Transverse colon (tissue), 4 donors: ENCODE measurements at places on chromosomes 4 and X.

DNA sequence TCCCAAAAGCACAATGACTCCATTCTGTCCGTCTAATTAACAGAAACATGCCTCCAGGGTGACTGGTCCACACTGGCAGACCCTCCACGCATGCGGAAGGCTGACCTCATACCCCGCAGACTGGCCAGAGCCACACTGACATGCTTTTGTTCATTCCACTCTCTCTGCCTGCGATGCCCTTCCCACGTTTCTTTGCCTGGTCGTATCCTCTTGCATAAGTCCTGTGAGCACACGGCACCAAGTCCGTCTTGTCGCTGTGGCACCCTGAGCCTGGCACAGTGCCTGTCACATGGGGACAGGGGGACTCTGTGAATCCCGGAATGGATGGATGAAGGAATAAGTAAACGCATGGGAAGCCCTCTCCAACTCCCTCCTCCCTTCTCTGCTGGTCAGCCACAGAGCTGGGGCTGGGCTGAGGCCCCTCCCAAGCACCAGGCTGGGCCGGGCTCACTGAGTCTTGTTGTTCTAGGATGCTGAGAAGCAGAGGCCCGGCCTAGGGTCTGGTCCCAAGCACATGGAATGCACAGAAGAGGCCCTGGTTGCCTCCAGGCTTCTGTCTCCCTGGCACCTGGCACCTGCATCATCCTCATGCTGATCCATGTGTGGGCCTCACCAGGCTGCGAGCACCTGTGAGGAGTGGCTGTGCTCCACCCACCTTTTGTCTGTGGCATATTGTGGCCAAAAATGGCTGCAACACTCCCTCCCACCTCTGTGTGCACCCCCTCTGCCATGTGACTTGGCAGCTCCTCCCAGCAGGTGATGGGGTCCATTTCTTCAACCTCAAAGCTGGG lies 38.9 kb upstream of the C4orf50 start:
- no peaks in the 10 kb centered on the region for H3K27me3 ChIP-seq
- H3K4me1 ChIP-seq, result no peaks in the 10 kb centered on the region
- H3K36me3 ChIP-seq, result no peaks in the 10 kb centered on the region
- no peak overlapping the region for H3K27ac ChIP-seq
- H3K4me3 ChIP-seq, result no peak overlapping the region

- no peak overlapping the region for H3K4me3 ChIP-seq
- no peak for DNase-seq
- H3K4me1 ChIP-seq, result no peaks in the 10 kb centered on the region
These were observed 53.2 kb downstream of the HMGB2 start for GRCh38 chr4:173280998-173281397.

GRCh38 chrX:96407072-96407471 lies 277.6 kb upstream of the DIAPH2 start:
- H3K4me1 ChIP-seq, result no peaks in the 10 kb centered on the region
- H3K27me3 ChIP-seq, result no peaks in the 10 kb centered on the region
- peak overlapping the region; percentile 54 for H3K27ac ChIP-seq
- no peaks in the 10 kb centered on the region for H3K36me3 ChIP-seq

- H3K27me3 ChIP-seq, result no peaks in the 10 kb centered on the region
- no peak for DNase-seq
- no peaks in the 10 kb centered on the region for H3K36me3 ChIP-seq
- no peaks in the 10 kb centered on the region for H3K4me1 ChIP-seq
- no peak overlapping the region for H3K4me3 ChIP-seq
- H3K27ac ChIP-seq, result no peak overlapping the region
These were observed 513.0 kb downstream of the FSTL5 start for GRCh38 chr4:161650812-161651211.

- no peak overlapping the region for H3K27ac ChIP-seq
- H3K27me3 ChIP-seq, result no peaks in the 10 kb centered on the region
- DNase-seq, result no peak
- no peaks in the 10 kb centered on the region for H3K4me1 ChIP-seq
- no peak overlapping the region for H3K4me3 ChIP-seq
These were observed 74.7 kb upstream of the GPM6B start for GRCh38 chrX:13891377-13892140.

GRCh38 chr4:184335520-184335919 lies 117.8 kb upstream of the ENPP6 start:
- no peak overlapping the region for H3K4me3 ChIP-seq
- no peaks in the 10 kb centered on the region for H3K27me3 ChIP-seq
- no peak for DNase-seq
